ENCODE measurements at places on chromosomes 2 and 18.
A peak's percentile ranks its signal among the peaks of the same experiment; 100 is the strongest.

- no peak for DNase-seq
Observed at GRCh38 chr2:3827673-3828575, 124.5 kb downstream of the DCDC2C start.

DNA sequence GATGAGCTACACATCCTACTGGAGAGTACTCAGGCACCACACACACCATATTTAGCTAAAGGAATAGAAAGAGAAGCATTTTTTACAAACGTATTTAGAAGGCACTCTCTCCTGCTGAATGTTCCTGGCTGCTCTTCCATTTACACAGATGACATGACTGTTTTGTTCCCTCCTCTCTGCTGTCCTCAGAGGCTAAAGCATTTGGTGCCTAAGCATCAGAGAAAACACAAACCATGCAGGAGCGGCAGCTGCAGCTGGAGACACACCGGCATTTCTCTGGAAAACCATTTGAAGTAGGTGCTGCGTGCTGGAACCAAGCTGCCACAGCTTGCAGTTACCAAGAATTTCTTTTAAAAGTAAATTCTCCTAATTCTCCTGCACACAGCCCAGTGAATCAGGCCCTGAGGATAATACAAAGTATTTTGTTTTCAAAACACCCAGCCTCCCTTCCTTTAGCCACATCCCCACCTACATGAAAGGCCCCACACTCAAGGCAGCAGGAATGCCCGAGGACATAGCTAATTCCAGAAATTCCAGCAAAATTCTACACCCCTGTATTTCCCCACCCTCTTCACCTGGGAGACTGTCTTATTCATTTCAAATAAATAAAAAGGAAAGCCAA, 488.9 kb upstream of the SOX11 start:
- DNase-seq: no peak

GRCh38 chr2:190446193-190446592, 38.0 kb downstream of the MFSD6 start:
- no peak for DNase-seq

GRCh38 chr2:240642061-240642805, 17.0 kb downstream of the GPR35 start:
- peak; percentile 34 for DNase-seq

- DNase-seq: no peak
Observed at GRCh38 chr2:180662941-180663471, 317.4 kb upstream of the UBE2E3 start.

DNA sequence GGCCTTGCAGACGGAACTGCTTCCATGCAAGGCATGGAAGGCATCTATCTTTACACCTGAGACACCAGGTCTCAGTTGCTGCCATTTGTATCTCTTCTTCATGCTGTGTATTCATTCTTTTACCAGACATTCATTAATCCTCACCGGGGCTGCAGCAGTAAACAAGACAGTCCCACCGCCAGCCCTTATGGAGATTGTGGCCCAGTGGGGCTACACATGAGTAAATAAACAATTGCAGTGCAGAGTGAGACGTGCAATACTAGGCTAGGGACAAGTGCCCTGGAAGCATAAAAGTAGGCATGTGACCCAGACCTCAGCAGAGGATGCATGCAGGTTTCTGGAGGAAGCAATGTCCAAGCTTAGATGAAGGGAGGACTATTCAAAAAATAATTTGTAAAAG, 497.6 kb upstream of the KLHL29 start:
- no peak for DNase-seq

- no peak for DNase-seq
Observed at GRCh38 chr18:77645170-77645872, 395.7 kb downstream of the GALR1 start.

DNA sequence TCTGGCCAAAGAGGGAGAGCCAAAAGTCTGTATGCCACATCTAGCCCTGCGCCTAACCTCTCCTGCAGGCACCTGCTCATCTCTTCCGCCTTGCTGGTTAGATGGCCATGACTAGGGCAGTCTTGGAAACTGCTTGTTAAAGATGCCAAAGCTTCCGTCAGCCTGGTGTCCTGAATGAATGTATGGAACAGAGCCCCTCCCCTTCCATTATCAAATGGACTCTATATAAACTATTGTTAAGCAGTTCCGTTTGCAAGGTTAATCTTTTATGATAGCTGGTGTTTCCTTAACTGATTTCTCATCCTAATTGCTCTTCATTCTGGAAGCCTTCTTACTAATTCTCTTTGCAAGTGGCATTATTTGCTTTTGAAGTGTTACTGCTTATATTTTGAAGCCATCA, 87.1 kb downstream of the ATP9B start:
- no peak for DNase-seq

DNA sequence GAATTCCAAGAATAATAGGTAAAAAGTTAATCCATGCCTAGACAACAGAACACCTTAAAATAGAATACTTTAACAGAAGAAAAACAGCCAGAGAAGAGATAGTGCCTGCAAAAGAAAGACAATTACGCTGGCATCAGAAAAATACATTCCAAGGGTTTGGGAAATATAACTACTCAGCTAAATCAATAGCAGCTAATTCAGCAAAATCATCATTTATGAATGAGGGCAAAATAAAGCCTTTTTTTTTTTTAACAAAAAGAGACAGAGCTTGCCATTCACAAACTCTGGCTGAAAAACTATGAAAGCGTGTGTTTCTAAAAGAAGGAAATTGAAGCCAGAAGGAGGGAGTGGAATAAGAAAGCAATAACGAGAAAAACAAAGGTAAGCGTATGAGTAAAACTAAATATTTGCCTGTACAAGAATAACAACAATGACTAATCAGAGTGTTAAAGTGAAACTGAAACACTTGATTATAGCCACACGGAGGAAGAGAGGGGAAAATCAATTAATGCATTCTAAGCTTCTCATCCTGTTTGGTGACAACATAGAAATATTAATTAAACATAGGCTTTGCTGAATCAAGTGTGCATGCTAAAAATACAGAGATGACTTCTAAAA, 90.2 kb downstream of the EHD3 start:
- DNase-seq: no peak

DNA sequence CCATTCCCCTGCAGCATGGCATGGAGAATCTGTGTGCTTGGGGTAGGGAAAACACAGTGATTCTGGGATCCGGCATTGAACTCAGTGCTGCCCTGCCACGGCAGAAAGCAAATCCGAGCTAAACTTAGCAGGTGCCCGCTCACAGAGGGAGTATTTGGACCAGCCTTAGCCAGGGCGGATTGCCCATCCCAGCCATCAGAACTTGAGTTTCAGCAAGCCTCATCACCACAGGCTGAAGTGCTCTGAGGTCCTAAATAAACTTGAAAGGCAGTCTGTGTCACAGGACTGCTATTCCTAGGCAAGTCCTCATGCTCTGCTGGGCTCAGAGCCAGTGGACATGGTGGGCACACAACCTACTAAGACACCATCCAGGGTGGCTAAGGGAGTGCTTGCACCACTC, 86.2 kb upstream of the YPEL5 start:
- no peak for DNase-seq

- DNase-seq: no peak
Observed at GRCh38 chr2:182116774-182117173, 131.1 kb downstream of the PPP1R1C start.

- DNase-seq: no peak
Observed at GRCh38 chr2:105525201-105525600, 126.3 kb upstream of the FHL2 start.

Measured in mesothelial cell of epicardium (in vitro differentiated cells).